Muscle of back (tissue), 13 donors: ENCODE measurements at places on chromosomes 1 and 21.

DNA sequence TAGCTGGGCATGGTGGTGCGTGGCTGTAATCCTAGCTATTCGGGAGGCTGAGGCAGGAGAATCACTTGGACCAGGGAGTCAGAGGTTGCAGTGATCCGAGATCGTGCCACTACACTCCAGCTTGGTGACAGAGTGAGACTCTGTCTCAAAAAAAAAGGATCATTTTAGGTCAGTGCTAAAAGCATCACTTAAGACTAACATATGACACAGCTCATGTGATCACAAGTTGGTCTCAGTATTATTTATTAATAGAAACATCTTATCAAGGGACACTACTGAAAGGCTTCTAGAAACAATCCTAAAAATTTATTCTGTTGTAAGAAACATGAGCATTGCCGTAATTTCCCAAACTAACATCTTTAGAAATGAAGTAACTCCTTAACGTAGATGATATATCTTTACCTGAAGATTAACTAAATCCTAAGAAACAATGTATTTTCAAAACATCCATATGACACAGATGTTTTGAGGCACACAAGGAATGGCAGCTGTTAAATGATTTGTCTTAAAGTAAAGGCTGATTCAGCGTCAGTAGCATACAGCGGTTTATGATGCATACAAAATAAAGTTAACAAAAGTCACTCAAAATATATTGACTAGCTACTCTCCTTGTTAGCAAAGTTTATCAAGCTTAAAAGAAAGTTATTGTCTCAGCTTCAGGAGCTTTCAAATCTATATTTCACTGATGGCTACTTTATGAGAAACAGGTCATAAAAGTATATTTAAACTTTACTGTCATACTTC is 2.6 kb downstream of the NIBAN1 start:
- DNase-seq, result no peak

DNA sequence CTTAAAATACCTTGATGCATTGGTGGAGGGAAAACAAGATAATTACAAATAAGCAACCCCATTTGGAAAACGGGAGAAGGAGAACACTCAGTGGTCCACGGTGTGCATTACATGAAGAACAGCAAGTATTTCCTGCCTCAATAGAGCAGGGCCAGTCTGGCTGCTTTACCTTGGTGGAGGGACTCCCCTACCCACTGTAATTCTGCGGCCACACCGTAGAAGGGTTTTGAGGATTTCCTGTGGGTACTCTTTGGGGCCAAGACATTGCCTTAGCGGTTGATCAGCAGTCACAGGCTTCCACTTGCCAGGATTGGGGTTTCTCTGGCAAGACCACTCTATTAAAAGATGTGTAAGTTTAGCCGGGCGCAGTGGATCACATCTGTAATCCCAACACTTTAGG is 16.3 kb upstream of the TMEM54 start:
- DNase-seq, result no peak

DNA sequence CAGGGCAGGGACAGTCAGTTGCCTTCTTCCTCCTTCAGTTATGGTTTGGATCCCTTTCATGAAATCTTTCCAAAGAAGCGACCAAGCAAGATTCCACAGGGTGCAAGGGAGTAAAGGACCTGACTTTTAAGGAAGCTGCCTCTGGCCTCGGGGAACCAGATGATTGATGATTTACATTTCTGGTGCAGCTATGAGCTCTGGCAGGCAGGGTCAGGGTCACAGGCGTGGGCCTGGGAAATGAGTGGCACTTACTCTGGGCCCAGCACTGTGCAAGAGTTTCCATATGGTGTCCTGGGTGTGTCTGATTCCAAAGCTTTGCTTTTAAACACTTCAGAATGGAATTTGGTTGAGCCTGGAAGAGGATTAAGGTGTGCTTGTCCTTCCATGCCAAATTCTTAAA is 7.2 kb upstream of the CRABP2 start:
- no peak for DNase-seq

DNA sequence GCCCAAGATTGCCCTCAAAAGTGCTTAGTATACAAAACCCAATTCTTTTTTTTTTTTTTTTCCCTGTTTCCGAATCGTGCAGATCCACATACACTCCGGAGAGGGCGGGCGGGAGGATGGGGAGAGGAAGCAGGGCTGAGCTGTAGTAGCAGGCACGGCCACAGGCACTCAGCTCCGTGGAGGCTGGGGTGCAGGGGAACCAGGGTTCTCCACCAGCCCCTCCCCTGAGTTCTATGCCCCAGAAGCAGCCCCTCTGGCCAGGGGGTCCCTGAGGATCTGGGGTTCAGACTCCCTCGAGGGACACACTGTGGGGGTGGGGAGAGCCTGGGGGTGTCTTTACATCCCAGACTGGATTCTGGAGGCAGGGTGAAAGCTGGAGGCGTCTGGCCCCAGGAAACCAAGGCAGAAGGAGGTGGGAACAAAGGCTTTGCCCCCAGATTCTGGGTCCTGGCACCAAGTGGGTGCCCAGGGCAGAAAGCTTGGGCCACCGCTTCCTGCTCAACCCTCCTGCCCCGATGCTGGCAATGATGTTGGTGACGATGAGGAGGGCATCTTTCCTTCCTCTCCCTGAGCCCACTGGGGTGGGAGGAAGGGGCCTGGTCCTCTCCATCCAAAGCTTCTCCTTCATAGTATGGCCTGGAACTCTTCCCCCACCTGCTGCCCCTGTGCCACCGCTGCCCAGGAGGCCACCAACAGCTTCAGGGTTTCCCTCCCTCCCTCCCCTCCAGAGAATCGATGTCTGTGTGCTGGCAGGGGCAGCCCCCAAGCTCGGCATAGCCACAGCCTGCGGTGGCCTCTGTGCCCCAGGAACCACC is 106.4 kb upstream of the TARDBP start:
- no peak for DNase-seq

DNA sequence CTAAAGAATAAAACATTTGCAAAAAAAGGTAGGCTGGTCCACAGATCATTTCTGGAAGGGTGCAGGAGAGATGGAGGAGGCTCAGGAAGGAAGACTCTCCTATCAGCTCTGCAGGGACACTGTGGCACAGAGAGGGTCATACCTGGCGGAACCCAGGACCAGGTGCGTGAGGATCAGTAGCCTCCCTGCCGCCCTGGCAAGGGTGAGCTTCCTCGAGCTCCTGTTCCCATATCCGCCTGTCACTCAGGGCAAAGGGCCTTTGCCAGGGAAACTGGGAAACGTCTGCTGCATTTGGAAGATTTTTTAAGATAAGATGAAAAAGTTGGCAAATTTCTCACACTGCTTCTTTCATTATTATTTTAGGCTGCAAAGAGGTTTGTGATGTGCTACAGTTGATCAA is 112.1 kb upstream of the TIAM1 start:
- no peak for DNase-seq

GRCh38 chr1:24506691-24507381 is 4.2 kb downstream of the RCAN3 start:
- DNase-seq, result no peak

DNA sequence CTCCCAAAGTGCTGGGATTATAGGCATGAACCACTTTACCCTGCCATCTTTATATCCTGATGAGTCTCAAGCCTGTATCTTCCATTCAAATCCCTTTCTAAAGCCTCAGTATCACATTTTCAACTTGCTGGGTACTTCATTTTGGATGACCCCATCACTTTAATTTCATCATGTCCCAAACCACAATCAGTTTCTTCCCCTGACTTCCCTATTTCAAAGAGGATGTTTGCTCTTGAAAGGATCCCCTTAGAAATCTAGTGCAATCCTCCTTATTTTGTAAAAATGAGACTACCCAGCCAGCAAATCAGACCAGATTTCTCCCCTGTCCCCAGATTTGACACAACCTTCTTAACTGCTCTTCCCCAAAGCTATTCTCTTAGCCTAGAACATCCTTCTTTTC is 7.0 kb upstream of the TRIT1 start:
- DNase-seq, result no peak

DNA sequence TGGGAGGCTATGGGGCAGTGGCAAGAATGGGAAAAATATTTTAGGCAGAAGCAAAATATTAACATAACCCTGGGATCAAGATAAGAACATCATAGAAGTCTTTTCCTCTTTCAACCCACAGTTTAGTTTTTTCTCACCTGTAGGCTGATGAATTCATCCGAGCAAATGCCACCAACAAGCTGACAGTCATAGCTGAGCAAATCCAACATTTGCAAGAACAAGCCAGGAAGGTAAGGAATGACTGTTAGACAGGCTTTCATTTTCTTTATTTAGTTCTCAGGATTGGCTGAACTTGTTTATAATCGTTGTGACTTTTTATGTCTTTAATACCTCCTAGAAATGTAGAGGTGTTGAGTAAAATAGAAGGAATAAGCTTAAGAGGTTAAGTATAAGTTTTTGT is 6.4 kb downstream of the C1orf50 start:
- no peak for DNase-seq

GRCh38 chr1:14138687-14139086 is 438.7 kb downstream of the PRDM2 start:
- DNase-seq, result peak; percentile 53

DNA sequence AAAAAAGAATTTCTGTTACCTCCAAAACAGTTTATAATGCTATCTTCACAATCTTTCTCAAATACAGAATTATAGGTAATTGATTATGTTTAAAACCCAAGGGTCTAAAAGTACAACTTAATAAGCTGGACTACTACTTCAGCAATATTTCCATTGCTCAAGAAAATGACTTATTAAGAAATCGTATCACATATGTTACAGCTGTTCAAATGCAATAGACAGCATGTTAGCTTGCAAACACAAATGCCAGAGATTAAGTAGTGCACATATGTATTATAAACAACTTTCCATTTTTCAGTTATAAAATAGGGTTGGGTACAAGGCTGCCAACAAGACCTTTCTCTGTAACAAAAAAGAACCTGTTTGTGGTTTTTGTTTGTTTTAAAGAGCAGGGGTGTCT is 211.0 kb upstream of the DMRTA2 start:
- no peak for DNase-seq

- no peak for DNase-seq
Observed at GRCh38 chr21:44955141-44955797, 15.4 kb downstream of the SLX9 start.

DNA sequence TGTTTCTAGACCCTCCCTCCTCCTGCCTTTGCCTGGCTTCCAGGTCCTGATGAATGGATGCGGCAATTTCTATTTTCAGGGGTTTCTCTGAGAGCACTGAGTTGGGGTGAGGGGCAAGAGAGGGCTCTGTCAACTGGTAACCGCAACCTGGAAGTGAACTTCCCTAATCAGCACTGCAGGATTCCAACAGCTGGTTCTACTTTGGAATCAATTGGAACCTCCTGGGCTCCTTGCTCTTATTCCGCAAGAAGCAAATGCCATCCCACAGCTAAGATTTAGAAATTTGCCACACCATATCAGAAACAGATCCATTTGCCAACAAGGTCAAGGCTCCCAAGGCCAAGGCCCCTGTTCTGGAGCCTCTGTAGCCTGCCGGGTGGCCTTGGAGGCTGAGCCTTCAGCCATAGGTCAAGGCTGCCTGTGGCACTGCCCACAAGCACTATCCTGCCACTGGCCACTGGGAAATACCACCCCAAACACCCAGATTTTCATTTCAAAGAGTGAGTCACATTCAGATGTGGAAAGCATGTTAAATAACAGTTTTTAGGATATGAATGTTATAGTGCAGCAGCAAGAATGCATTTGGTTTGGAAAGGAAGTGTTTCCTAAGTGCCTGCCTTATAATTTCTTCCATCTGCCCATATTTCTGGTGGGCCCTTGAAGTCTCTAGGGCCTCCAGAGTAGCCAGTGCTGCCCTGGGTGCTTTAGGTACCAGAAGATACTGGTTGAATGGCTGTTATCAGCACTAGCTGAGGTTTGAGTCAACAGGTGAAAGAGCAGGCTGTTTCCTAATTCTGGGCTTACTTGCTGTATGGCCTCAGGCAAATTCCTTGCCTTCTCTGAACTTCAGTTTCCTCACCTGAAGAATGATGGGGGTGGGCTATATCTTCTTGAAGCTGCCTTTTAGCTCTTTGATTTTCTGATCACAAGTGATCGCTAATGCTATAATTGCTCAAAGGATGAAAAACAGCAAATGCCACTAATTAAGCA is 56.3 kb upstream of the JUN start:
- DNase-seq, result no peak

GRCh38 chr1:93573940-93574469 is 107.6 kb downstream of the BCAR3 start:
- no peak for DNase-seq

DNA sequence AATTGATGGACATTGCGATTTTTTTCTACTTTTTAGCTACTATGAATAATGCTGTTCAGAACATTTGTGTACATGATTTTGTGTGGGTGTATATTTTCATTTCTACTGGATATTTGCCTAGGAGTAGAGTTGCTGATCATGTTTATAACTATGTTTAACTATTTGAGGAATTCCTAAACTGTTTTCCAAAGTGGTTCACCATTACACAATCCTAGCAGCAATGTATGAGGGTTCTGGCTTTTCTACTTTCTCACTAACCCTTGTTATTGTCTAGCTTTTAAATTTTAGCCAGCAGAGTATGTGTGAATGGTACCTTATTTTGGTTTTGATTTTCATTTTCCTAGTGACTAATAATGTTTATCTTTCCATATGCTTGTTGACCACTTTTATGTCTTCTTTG is 86.2 kb downstream of the ATG4C start:
- DNase-seq, result no peak

DNA sequence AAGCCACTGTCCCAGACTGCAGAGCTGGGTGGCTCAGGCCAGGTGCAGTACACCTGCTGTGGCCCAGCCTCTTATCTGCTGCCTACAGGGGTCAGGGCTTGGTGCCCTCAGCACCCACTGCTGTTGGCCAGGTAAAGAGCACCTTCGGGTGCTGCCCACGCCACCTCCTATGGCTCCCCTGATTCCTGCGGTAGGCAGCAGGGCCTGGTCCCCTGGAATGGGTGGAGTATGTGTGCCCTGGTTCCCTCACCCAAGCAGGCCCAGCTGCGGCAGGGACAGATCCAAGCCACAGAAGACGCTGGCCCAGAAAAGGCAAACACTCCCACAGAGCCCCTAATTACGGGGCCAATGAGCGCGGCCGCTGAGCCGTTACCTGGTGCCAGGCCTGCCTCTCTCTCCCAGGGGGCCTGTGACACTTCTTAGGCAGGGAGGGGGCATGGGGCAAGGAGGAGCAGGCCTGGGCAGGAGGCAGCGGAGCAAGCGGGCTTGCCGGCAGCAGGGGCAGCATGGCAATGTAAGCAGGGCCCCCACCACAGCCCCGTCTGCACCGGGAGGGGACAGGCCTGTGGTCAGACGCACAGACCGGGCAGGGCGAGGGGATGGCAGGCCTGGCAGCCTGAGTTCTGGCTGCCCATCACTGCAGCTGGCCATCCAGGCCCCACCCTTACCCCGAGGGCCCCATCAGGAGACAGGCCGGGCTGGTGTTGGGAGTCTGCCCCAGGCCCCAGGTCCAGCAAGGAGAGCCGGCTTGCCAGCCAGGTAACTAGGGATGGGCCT is 19.0 kb downstream of the ESPN start:
- DNase-seq, result no peak

GRCh38 chr1:35505911-35506798 is 51.0 kb downstream of the KIAA0319L start:
- DNase-seq, result no peak

GRCh38 chr1:82849460-82849859 is 1048.7 kb downstream of the ADGRL2 start:
- DNase-seq, result no peak

DNA sequence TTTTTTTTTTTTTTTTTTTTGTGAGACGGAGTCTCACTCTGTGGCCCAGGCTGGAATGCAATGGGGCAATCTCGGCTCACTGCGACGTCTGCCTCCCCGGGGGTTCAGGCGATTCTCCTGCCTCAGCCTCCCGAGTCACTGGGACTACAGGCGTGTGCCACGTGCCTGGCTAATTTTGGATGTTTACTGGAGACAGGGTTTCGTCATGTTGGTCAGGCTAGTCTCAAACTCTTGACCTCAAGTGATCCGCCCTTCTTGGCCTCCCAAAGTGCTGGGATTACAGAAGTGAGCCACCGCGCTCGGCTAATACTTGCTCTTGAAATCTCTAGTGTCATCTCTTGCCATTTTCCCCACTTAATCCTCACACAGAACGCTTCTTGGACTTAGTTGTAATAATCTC is 1.1 kb upstream of the SYCP1 start:
- DNase-seq, result no peak
